Tibial nerve (tissue), 4 donors: ENCODE measurements at places on chromosomes 11 and 22. TPM values are rescaled to one million over a fixed set of nuclear protein-coding genes. Genes with fewer than 3 reads are reported as not detected.

GRCh38 chr11:1267441-1268100 is 41.9 kb downstream of the TOLLIP start:
- no peak for DNase-seq

DNA sequence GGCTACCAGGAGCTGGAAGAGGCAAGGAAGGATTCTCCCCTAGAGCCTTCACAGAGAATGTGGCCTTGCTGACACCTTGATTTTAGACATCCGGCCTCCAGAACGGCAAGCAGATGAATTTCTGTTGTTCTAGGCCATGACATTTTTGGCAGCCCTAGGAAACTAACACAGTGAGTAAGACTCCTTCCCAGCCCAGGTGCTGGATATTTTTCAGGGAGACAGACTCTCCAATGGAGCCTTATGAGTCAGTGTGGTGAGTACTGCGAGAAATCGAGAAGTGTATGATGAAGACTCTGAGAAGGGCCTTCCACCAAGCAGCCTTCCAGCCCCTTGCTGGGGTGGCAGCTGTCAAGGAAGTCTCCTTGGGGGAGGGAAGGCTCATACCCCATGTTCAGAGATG is 114.4 kb downstream of the OSBP2 start:
- no peak for DNase-seq

Gene ZNF280B
- total RNA-seq, result 0.44 TPM

DNA sequence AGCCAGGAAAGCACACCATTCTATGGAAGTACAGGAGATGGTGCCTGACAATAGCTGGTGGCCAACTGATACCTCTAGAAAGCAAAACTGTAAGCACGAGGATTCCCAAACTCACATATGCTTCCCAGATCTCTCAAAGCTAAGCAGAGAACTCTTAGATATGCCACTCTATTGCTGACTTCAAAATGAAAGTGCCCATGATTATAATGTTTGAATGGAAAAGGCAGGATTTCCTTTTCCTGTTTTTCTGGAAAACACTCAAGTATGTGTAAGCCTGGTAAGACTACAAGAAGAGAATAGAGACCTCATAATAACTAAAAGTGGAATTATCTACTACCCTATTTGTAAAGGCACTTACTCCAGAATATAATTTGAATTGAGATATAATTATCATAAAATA is 2.6 kb upstream of the CARD18 start:
- no peak for DNase-seq

DNA sequence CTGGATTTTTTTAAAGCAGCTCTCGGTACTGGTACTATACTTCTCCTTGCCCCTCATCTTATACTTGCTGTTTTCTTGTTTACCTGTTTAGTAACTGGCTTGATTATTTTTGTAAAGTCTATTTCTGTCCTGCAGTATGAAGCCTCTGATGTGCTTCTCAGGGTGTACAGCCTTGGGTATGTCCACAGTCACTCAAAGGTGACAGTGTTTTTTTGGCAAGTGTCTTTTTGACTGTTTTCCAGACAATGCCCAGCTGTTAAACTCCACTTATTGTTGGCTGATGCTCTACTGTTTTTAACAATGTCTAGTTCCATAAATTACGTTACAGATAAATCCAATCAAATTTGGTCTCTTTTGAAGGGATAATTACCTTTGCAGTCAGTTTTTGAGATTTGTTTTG is 475.2 kb downstream of the JRKL start:
- no peak for DNase-seq

DNA sequence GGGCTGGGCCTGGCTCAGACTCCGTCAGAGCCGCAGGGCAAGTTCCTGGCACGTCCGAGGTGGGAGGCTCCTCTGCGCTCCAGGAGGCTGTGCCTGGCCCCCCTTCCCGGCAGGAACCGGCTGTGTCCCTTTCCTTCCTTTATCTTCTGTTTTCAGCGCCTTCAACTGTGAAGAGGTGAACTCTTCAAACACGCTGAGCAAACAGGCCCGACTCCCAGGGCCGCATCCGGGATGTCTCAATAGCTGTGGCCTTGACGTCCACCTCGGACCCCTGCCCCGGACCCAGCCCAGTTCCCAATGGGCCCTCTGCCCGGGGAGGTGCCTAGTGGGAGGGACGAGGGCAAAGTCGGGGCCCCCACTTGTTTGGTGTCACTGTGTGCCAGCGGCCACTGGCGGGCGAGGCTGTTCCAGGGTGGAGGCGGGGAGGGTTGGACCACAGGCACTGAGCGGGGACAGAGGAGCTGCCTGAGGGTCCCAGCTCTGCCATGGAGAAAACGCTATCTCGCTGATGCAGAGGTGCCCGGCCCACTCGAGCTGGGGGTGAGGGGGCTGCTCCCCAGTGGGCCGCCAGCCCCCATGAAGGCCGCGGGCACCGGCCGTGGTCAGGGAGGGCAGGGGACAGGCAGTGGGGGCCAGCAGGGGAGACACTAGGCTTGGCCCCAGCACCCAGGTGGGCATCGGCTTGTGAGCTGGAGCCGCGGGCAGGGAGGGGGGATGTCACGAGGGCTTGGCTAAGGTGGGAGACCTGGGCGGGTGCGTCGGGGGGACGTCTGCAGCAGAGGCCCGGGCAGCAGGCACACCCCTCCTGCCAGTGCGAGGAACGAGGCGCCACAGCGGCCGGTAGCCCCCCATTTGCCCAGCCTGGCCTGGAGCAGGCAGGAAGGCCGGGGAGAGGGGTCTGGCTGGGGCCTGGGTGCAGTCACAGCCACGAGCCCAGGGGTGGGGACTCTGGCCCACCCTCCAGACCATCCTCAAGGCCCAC is 2.7 kb upstream of the MUC5B start:
- no peak for DNase-seq

- DNase-seq, result no peak
These were observed 10.2 kb downstream of the LRRC74B start for GRCh38 chr22:21055880-21056319.

DNA sequence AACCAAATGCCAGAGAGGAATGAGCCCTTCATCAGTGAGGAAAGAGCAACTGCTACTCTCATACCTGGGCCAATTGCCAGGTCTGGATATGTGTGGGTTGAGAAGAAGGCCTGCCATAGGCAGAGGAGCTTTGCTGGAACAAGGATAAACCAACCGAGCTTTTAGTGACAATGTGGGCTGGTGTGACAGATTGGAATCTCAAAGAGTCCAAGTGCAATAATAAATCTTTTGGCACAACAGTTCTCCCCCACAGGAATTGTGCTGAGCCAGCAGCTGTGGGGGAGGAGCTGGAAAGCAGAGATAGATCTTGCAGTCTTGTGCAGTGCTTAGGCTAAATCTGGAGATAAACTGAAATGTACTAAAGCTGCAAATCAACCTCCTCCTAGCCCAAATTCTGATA is 79.4 kb upstream of the ISX start:
- DNase-seq, result no peak

DNA sequence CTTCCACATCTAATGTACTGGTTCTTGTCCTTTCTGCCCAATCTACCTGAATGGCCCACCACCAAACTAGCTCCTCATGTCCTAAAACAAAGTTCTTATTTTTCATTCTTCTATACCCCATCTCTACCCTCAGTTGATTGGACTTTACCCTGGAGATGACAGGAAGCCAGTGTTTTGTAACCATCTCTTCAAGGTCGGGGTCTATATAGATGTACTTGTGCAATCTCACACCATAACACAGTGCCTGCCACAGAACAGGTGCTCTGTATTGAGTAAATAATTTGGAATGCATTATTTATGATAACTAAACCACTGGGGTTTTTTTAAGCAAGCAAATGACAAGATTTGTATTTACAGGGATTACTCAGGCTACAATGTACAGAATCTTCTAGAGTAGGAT is 76.7 kb upstream of the FAM181B start:
- no peak for DNase-seq

GRCh38 chr11:55673860-55674259 is 11.9 kb downstream of the OR4C6 start:
- no peak for DNase-seq
